Heart left ventricle (tissue), 16 donors: ENCODE measurements at places on chromosomes 11 and 22.
A peak's percentile ranks its signal among the peaks of the same experiment; 100 is the strongest.

GRCh38 chr11:10322401-10322800 lies 17.5 kb downstream of the ADM start:
- DNase-seq: no peak

DNA sequence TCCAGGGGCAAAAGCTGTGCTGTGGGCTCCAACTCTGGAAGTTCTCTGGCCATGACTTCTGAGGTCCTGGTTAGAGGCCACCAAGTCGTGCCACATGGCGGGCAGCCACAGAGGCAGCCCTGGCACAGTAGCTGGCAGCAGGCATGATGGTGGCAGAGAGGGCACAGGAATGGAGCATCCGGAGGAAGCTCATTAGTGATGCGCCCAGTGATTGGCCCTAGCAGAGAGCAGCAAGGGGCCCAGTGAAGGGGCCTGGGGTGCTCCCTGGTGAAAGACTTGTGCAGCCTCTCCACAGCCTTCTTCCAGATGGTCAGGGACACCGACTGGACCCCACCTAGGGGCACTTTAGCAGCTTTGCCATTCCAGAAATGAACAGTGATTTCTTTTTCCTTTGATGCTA lies 7.0 kb downstream of the C11orf16 start:
- DNase-seq: no peak

DNA sequence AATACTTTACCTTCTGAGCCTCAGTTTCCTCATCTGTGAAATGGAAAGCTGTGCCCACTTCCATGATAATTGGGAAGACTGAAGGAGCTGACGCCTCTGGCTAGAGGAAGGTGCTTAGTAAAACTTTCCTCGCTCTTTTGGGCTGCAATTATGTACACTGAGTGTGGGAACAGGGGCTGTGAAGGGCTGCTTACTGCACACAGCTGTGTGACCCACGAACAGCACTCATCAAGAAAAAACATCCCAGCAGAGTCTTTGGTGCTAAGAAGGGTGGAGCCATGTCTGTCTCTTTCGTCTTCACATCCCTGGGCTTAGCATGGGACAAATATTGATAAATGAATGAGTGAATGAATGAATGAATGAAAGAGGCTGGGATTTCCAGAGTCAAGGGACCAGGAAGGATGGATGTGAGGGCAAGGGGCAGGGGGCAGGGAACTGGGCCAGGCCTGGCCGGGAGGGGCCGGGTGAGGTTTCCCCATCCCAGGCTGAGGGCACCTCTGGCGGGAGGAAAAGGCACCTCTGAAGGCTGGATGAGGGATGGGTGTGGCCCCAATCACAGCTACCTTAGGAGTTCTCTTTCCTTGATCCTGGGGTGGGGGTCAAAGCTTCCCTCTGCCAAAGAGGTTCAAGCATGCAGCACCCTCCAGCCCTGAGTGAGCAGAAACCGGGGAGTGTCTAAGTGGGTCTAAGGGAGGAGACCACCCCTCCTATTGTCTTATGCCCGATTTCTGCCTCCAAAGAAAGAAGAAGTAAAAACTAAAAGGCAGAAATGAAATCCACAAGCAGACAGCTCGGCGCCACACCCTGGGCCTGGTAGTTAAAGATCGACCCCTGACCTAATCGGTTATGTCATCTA lies 9.2 kb upstream of the CD5 start:
- DNase-seq: no peak

DNA sequence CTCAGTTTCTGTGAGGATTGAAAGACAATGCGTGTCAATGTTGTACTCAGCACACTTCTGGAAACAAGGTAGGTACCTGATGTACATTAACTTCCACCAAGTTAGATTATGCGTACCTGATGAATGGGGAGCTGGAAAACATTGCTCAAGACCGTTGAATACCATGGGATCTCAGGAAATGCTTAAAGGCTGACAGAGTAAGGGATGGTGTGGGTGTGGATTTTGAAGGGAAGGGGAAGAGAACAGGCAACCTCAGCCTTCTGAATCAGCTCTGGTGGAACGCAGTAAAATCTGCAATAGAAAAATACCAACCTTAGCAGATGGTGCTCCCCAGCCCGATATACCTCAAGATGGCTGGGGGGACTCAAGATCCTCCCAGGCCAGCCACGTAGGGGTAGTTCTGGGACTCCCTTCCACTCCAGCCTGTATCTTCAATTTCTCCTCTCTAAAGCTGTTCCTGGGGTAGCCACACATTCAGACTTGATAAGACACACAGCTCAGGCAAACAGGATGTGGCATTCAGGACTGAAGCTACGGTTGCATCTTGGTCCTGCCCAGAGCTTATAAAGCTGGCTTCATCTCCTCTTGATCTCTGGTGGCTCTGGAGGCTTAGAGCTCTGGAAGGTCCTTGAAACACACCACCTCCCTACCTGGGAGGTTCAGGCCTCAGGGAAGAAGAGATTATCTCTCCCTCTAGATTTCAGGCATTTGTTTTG lies 111.8 kb downstream of the CTNND1 start:
- DNase-seq: no peak

- DNase-seq: peak; percentile 11
Measured at GRCh38 chr11:1237128-1237580, 14.3 kb downstream of the MUC5B start.

DNA sequence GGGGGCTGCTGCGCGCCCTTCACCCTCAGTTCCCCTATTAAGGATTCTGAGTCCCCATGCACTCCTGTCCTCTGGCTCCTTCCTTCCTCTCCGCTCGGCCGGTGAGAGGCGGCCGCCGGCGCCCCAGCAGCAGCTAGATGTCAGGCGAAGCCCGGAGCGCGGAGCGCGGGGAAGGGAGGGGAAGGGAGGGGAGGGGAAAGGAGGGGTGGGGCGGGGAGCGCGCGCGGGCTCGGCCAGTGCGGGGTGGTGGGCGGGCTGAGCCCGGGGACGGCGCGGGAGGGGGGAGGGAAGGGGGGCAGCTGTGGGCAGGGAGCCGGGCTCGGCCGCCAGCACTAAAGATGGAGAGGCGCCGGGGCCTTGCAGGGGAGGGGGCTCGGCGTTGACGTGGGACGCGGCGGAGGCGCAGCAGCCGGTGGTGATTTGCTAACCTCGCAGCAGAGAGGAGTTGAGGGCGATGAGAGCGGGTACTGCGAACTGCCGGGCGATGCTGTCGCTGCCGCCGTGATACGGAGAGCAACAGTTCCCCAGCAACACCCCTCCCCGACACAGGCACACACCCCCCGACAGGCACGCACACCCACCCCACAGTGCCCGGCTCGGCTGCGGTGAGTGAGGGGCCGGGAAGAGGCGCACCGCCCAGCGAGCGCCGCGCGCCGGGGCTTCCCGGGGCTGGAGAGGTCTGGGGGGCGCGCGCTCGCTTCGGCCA lies at the start of gene ZBTB16:
ZBTB16 (plus strand) TSS at position 434 of the 706 bp plus-strand sequence. CDS start 3,590 bp downstream, outside the sequence.
- DNase-seq: peak; percentile 95
